ENCODE measurements at places on chromosomes 3 and 15. TPM values are rescaled to one million over a fixed set of nuclear protein-coding genes. Genes with fewer than 3 reads are reported as not detected.
A peak's percentile ranks its signal among the peaks of the same experiment; 100 is the strongest.

DNA sequence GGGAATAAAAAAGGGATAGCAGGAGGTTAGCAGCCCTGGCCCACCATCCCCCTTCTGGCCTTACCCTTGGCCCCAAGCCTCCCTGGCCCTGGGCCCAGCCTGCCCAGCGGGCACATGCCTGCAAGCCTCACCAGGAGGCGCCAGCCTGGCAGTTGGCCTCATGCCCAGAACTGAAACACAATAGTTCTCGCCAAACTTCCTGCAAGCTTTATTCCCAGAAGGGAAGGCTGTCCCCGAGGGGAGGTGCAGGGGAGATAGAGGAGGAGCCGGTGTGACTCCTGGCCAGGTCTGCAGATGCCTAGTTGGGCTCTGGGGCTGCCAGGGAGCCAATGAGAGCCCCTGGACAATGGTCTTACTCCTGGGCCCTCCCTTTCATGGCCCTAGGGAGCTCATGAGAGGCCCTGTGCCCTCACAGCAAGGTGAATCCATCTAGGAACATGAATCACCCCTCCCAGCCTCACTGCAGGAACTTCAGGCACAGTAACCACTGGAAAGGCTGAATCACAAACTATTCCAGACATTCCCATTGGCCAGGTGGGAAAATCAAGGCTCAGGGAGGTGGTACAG lies 4.0 kb downstream of the CCDC33 start:
- no peaks in the 10 kb centered on the region for H3K27me3 ChIP-seq
- peaks cover 29% of the 10 kb centered on the region for H3K4me1 ChIP-seq
- peak overlapping the region; percentile 56 for H3K27ac ChIP-seq
- peak; percentile 96 for DNase-seq

- no peak overlapping the region for H3K4me3 ChIP-seq
- H3K36me3 ChIP-seq: no peaks in the 10 kb centered on the region
- peaks cover 16% of the 10 kb centered on the region for H3K4me1 ChIP-seq
- no peak overlapping the region for H3K27ac ChIP-seq
- peak; percentile 74 for DNase-seq
These were observed 204.0 kb upstream of the NANOGP8 start for GRCh38 chr15:35289024-35289617.

GRCh38 chr3:36446276-36446675 lies 66.0 kb downstream of the STAC start:
- H3K4me3 ChIP-seq: no peak overlapping the region
- peaks cover 11% of the 10 kb centered on the region for H3K4me1 ChIP-seq
- H3K27me3 ChIP-seq: no peaks in the 10 kb centered on the region
- H3K36me3 ChIP-seq: no peaks in the 10 kb centered on the region
- H3K27ac ChIP-seq: no peak overlapping the region
- peak; percentile 11 for DNase-seq

GRCh38 chr3:172020763-172021162 lies 18.6 kb upstream of the FNDC3B start:
- H3K36me3 ChIP-seq: no peaks in the 10 kb centered on the region
- H3K27me3 ChIP-seq: no peaks in the 10 kb centered on the region
- H3K4me3 ChIP-seq: no peak overlapping the region
- DNase-seq: no peak
- 0 out of 2 replicates have a peak, but pooled peaks cover 3% of the 10 kb centered on the region for H3K4me1 ChIP-seq

DNA sequence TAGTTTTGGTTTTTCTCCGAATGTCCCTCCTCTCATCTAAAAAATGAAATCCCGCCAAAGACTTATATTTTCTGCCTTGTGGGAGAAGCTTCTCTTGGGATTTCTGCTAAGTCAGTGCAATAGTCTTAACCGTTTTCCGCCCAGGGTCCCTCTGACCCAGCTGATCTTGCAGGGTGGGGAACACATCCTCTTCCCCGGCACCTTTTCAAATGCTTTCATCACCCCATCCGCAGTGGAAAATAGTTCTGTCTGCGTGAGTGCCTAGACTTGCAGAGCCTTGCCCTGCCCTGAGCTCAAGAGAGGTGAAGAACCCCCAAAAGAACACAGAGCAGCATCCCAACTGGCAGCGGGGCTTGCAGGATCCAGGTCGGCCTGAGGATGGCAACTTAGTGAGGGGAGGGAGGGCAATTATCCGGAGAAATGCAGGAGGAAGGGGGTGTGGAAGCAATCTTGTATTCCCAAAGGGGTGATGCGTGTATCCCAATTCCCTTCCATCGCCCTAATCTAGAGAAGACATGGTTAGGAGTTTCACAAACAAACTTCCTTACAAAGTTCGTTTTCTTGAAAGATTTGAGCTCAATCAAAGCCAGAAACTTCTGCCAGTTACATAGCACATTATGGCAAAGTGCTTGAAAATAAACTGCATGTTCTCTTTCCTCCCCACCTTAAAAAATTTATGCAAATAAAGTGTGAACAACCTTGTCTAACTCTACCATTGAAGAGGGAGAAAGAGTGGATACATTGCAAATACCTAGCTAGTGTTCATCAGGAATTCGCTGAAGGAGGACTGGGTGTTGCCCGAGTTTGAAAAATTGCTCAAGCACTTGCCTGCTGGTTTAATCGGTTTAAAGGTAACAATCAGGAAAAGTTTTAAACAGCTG lies 79.9 kb downstream of the NR2F2 start:
- no peak overlapping the region for H3K4me3 ChIP-seq
- H3K4me1 ChIP-seq: no peaks in the 10 kb centered on the region
- H3K36me3 ChIP-seq: no peaks in the 10 kb centered on the region
- no peak for DNase-seq
- H3K27me3 ChIP-seq: peaks cover 98% of the 10 kb centered on the region

STRA6 gene
- 0.29 TPM for total RNA-seq

ALS2CL gene
- total RNA-seq: 30.1 TPM

A4GNT gene
- not detected for total RNA-seq

EOMES gene
- 0.47 TPM for total RNA-seq

ARGFX gene
- total RNA-seq: not detected

RNF168 gene
- total RNA-seq: 12.8 TPM

DNAH12 gene
- total RNA-seq: not detected

Data from PC-3 (cell line).